ENCODE measurements at places on chromosomes 7 and 10. TPM values are rescaled to one million over a fixed set of nuclear protein-coding genes. Genes with fewer than 3 reads are reported as not detected.

- H3K4me1 ChIP-seq: no peaks in the 10 kb centered on the region
- H3K27me3 ChIP-seq: no peaks in the 10 kb centered on the region
- 0 out of 2 replicates have a peak, but pooled peaks cover 4% of the 10 kb centered on the region for H3K36me3 ChIP-seq
- no peak for DNase-seq
- no peak overlapping the region for H3K27ac ChIP-seq
Measured at GRCh38 chr7:51242007-51242691, 74.5 kb downstream of the COBL start.

DNA sequence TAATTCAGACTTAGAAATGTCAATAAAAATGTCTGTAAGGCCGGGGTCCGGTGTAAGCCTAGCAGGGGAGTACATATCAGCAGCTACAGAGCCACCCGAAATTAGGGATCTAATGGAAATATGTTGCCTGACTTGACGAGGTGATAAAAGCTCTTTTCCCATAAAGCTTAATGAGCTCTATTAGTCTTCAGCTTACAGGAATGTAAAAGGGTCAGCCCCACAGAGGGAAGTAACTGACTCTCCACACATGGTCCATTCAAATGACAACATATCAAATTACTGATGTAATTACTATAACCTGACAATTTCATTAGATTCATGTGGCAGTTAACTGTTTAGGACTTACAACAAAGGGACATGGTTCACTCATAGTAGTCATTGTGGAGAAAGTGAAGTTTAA, 62.3 kb downstream of the ATE1 start:
- DNase-seq: no peak
- no peaks in the 10 kb centered on the region for H3K36me3 ChIP-seq
- no peak overlapping the region for H3K4me3 ChIP-seq
- no peaks in the 10 kb centered on the region for H3K4me1 ChIP-seq

DNA sequence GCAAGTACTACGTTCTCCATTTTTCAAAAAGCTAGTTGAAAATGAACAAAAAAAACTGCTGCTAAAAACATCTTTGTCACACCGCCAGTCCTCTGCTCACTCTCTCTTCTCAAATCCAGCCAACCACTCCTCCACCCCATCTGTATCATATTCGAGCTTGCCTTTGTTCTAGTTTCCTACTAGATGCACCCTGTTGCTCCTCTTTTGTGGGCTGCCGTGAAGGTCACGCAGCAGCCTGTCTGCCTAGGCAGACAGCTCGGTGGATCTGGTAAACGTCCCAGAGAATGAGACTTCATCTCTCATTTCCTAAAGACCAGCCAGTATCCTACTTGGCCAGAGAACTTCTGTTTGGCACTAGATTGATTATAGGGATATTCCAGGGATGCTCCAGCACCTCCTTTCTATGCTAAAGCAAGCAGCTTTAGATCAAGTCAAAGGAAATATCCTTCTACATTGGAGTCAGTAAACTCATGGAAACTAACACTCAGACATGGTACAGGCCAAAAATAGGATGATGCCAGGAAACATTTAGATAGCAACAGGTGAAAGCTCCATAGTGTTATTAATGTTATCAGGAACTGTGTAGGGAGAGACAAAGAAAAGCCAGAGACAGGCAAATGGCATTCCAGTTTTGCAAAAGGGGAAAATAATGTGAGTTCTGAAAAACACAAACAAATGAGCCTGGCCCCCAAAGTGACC, 8.7 kb upstream of the PLXNA4 start:
- no peak overlapping the region for H3K4me3 ChIP-seq
- H3K4me1 ChIP-seq: no peaks in the 10 kb centered on the region
- DNase-seq: no peak
- no peak overlapping the region for H3K27ac ChIP-seq
- peaks cover 41% of the 10 kb centered on the region for H3K27me3 ChIP-seq

DNA sequence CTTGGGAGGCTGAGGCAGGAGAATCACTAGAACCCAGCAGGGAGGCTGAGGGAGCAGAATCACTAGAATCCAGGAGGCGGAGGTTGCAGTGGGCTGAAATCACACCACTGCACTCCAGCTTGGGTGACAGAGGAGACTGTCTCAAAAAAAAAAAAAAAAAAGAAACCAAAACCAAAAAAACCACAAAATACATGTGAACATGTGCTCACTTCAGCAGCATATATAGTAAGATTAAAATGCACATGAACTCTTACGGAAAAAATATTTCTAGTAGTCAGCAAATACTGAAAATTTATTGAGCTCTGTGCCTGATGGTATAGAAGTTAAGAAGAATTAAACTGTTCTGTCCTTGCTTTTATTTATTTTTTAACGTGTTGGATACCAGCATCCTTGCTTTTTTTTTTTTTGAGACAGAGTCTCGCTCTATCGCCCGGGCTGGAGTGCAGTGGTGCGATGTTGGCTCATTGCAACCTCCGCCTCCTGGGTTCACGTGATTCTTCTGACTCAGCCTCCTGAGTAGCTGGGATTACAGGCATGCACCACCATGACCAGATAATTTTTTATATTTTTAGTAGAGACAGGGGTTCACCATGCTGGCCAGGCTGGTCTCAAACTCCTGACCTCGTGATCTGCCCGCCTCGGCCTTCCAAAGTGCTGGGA, 9.6 kb upstream of the ZNF487 start:
- no peak overlapping the region for H3K27ac ChIP-seq
- H3K27me3 ChIP-seq: no peaks in the 10 kb centered on the region
- H3K4me1 ChIP-seq: no peaks in the 10 kb centered on the region
- no peaks in the 10 kb centered on the region for H3K36me3 ChIP-seq
- DNase-seq: no peak

- no peak overlapping the region for H3K27ac ChIP-seq
- DNase-seq: no peak
- H3K4me1 ChIP-seq: no peaks in the 10 kb centered on the region
- no peaks in the 10 kb centered on the region for H3K27me3 ChIP-seq
Measured at GRCh38 chr7:47408675-47409074, 173.2 kb downstream of the TNS3 start.

Gene COBL
- 49.4 TPM for total RNA-seq

Gene TAS2R41
- not detected for total RNA-seq

DNA sequence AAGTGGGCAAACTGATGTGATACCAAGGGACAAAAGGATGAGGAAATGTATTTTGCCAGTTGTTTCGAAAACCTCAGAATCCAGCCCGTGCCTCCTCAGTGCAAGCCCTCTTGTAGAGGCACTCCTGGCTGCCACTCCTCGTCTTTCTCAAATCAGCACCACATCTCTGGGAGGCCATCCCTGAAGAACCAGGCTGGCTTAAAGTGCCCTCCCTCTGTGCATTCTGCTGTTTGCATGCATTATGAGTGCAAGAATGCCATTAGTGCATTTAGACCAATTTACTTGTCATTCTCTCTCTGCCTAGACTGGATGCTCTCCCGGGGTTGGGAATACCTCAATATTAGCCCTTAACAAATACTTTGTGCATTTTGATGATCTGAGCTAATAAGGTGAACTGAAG, 19.9 kb upstream of the FAM180A start:
- no peaks in the 10 kb centered on the region for H3K36me3 ChIP-seq
- no peaks in the 10 kb centered on the region for H3K27me3 ChIP-seq
- H3K27ac ChIP-seq: no peak overlapping the region
- DNase-seq: no peak
- H3K4me1 ChIP-seq: peaks cover 20% of the 10 kb centered on the region

GRCh38 chr7:54878339-54878738, 119.3 kb upstream of the SEC61G start:
- H3K4me1 ChIP-seq: peaks cover 8% of the 10 kb centered on the region
- H3K36me3 ChIP-seq: no peaks in the 10 kb centered on the region
- H3K4me3 ChIP-seq: no peak overlapping the region
- DNase-seq: no peak
- H3K27me3 ChIP-seq: no peaks in the 10 kb centered on the region
- no peak overlapping the region for H3K27ac ChIP-seq

GRCh38 chr7:113483657-113484056, 365.3 kb upstream of the SMIM30 start:
- H3K27me3 ChIP-seq: no peaks in the 10 kb centered on the region
- H3K4me1 ChIP-seq: no peaks in the 10 kb centered on the region
- no peaks in the 10 kb centered on the region for H3K36me3 ChIP-seq
- H3K27ac ChIP-seq: no peak overlapping the region
- no peak overlapping the region for H3K4me3 ChIP-seq
- DNase-seq: no peak

Gene KAT6B
- total RNA-seq: 26.3 TPM

Gene CFAP69
- 18.5 TPM for total RNA-seq

DNA sequence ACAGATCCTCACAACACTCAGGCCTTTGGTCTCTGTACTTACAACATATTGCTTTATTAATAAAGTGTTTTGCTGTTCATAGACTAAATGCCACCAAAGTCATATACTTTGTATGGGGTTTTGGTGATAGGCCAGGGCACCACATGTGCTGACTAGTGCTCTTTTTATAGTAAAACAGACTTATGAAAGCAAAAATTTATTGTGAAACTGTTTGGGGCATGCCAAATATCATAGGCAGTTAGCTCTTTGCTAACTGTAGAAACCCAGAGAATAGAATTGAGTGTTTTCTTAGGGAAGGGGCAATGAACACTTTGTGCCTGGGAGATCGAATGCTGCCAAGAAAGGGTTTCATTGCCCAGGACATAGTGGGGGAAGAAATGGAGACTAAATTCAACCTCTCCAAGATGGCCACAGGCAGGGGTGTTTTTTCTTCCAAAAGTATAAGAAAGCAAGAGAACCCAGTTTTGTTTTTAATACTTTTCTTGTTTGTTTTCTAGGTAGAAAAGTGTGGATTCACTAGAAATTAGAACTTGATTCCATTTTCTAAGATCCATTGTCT, 142.7 kb downstream of the TRIL start:
- H3K4me1 ChIP-seq: no peaks in the 10 kb centered on the region
- H3K27me3 ChIP-seq: no peaks in the 10 kb centered on the region
- no peak overlapping the region for H3K27ac ChIP-seq
- DNase-seq: no peak
- no peak overlapping the region for H3K4me3 ChIP-seq

GRCh38 chr10:4708123-4708759, 117.8 kb upstream of the AKR1E2 start:
- no peak overlapping the region for H3K4me3 ChIP-seq
- no peaks in the 10 kb centered on the region for H3K36me3 ChIP-seq
- DNase-seq: no peak
- H3K27me3 ChIP-seq: no peaks in the 10 kb centered on the region
- peaks cover 16% of the 10 kb centered on the region for H3K4me1 ChIP-seq

DNA sequence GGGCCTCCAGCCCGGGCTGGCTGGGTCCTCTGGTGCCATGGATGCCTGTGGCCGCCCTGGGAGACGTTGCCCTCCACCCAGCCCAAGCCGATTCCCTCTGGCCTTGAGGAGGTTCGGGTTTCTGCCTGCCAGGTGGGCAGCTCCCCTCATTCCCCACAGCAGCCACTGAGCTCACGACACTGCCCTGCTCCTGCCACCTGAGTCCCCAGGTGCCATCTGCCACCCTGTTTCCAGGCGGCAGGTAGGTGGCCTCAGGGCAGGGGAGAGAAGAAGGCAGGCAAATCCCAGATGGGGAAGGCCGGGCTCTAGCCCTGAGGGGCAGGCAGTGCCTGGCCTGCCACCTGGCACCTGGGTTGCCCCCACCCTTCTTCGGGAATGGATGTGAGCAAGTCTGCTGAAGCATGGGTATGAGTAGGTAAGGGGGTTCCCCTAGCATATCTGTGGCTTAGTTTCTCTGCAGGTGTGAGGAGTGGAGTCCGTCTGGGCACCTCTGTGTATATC, 92.2 kb upstream of the PPIF start:
- DNase-seq: no peak
- H3K27me3 ChIP-seq: no peaks in the 10 kb centered on the region
- no peak overlapping the region for H3K27ac ChIP-seq
- H3K4me3 ChIP-seq: no peak overlapping the region

Gene TEX36
- total RNA-seq: 1.1 TPM

DNA sequence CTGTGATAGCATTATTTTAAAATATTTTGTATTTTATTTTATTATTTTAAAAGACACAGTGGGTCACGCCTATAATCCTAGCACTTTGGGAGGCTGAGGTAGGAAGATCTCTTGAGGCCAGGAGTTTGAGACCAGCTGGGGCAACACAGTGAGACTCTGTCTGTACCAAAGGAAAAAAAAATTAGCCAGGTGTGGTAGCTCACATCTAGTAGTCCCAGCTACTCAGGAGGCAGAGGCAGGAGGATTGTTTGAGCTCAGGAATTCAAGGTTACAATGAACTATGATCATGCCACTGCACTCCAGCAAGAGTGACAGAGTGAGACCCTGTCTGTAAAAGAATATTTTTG, 37.1 kb downstream of the FBXL13 start:
- no peaks in the 10 kb centered on the region for H3K36me3 ChIP-seq
- H3K4me1 ChIP-seq: peaks cover 17% of the 10 kb centered on the region
- peak overlapping the region; percentile 46 for H3K4me3 ChIP-seq
- H3K27me3 ChIP-seq: no peaks in the 10 kb centered on the region
- no peak for DNase-seq
- peak overlapping the region; percentile 61 for H3K27ac ChIP-seq

GRCh38 chr10:73995035-73995358, 2.9 kb upstream of the VCL start:
- H3K36me3 ChIP-seq: peaks cover 5% of the 10 kb centered on the region
- peaks cover 13% of the 10 kb centered on the region for H3K4me1 ChIP-seq
- no peak overlapping the region for H3K4me3 ChIP-seq

- no peaks in the 10 kb centered on the region for H3K4me1 ChIP-seq
- H3K27me3 ChIP-seq: no peaks in the 10 kb centered on the region
- DNase-seq: no peak
- H3K4me3 ChIP-seq: no peak overlapping the region
- no peak overlapping the region for H3K27ac ChIP-seq
- H3K36me3 ChIP-seq: no peaks in the 10 kb centered on the region
Measured at GRCh38 chr10:91549262-91549661, 83.6 kb downstream of the PPP1R3C start.

Gene CNTNAP2
- total RNA-seq: not detected

DNA sequence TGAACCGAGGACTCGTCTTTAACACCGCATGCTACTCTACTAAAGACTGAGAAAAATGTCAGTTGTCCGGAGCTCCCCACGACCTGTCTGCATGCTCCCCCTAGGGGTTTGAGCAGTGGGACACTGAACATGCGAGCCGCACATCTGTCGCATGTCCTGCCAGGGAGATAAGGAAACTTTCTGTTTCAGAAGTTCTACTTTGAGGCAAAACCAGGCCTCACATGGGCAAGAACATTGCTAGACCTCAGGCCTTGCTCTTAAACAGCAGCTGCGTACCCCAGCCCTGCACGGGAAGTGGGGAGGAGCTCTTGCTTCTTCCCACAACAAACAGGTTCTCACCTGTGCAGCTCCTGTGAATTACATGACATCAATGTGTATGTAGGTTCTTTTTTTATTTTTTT, 30.3 kb upstream of the HERPUD2 start:
- H3K36me3 ChIP-seq: no peaks in the 10 kb centered on the region
- H3K27ac ChIP-seq: no peak overlapping the region
- no peak overlapping the region for H3K4me3 ChIP-seq
- no peaks in the 10 kb centered on the region for H3K4me1 ChIP-seq

DNA sequence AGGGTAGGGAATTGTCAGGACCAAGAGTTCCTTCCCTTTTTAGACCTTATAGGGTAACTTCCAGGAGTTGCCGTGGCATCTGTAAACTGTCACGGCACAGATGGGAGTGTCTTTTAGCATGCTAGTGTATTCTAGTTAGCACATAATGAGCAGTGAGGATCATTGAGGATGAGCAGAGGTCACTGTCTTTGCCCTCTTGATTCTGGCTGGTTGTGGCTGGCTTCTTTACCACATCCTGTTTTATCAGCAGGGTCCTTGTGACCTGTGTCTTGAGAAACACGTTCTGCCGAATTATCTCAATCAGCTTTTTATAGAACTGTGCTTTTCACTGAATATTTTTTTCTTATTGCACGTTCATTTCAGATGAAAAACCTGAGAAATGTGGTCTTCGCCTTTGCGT, 41.5 kb downstream of the MINPP1 start:
- H3K4me1 ChIP-seq: no peaks in the 10 kb centered on the region
- H3K27ac ChIP-seq: no peak overlapping the region
- no peak overlapping the region for H3K4me3 ChIP-seq
- H3K27me3 ChIP-seq: no peaks in the 10 kb centered on the region
- H3K36me3 ChIP-seq: no peaks in the 10 kb centered on the region
- DNase-seq: no peak

Gene MYH16
- 11.7 TPM for total RNA-seq

Data from PC-9 (cell line).